ENCODE measurements at places on chromosomes 7 and 10.

DNA sequence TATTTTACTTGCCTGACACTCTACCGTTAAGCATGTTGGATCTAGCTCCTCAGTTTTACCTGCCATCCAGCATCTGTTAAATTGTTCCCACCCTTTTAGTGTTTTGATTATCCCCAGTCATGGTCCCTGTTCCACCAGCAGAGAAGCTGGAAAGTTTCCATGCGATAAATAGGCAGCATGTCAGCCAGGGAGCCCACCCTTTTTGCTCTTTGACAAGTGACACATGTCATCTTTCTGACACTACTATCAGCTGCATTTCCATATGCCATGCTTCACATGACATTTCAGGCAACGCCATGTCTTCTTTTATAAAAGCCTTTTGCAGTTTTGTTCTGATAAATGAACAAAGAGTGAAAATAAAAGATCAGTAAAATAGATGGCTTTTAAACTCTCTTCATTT lies 310.8 kb downstream of the MAGI2 start:
- DNase-seq, result no peak

GRCh38 chr10:109958059-109958458 lies 34.7 kb upstream of the XPNPEP1 start:
- no peak for DNase-seq

- DNase-seq, result no peak
Measured at GRCh38 chr10:14579405-14579804, 195.3 kb downstream of the FAM107B start.

DNA sequence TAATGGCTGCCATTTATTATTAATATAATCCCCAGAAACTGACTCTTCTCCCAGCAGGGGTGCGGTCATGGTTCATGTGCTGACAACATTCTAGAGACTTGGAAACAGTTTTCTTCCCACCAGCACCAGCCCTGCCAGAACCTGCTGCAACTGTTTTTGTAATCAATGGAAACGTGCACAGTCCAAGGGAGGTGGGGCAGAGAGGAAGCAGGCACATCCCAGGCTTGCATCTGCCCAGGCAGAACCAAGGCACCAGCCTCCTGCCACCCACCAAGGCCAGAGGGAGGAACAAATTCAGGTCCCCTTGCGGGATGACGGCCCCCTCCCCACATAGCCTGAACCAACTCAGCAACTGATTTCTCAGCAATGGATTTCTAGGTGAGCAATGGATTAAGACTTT lies 119.0 kb downstream of the OAT start:
- no peak for DNase-seq

DNA sequence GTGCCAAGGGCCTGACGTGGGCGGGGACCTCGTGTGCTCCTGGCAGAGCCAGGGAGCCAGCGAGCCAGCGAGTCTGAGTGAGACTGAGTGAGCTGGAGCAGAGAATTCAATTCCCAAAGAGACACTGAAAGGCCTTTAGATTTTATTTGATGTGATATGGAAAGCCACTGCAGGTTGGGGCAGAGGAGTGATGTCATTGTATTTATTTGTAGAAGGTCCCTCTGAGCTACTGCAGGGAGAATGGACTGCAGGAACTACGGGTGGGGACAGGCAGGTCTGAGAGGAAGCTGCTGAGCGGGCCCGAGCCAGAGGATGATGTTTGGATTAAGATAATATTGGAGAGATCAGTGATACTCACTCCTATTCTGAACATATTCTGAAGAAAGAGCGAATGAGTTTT lies 445.8 kb upstream of the ANKRD30A start:
- no peak for DNase-seq

- DNase-seq, result no peak
Measured at GRCh38 chr7:158662610-158663427, 41.8 kb downstream of the NCAPG2 start.
